ENCODE measurements at places on chromosomes 4 and X.

DNA sequence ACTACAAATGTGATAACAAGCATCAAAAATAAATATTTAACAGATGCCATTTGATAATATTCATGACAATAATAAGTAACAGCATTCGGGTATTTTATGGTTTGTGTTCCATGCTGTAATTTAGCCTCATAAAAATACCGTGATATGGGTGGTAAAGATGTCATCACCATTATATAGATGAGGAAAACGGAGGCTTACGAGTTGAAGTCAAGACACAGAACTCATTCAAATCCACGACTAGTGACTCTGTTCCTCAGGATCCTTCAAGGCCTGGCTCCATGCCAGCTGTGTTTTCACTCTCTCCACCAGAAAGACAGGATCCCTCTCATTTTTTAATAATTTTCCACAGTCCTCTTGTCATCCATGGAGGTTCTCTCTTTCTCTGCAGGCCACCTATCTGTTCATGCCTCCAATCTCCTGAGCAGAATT is 94.5 kb downstream of the APBB2 start:
- no peak for DNase-seq

DNA sequence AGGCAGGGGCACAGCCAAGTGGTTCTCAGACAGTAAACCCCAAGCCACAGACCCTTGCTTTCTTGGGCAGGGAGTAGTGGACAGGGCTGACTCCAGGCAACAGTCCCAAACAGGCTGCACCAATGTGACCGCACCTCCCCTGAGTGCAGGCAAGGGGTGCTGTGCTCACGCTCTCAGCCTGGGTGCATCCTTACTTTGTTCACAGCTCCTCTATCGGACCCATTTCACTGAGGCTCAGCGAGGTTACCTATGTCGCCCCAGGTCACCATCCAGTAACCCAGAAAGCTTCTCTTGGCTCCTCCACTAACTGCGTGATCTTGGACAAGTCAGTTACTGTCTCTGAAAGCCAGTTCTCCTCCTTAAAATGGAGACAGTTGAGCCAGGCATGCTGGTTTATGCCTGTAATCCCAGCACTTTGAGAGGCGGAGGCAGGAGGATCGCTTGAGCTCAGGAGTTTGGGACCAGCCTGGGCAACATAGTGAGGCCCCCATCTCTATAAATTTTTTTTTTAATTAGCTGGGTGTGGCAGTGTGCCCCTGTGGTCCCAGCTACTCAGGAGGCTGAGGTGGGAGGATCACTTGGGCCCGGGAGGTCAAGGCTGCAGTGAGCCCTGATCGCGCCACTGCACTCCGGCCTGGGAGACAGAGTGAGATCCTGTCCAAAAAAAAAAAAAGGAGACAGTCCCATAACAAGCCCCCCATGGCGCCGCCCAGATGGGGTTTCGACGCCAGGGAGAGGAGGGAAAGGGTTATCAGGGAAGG is 823 bp upstream of the MAN2B2 start:
- DNase-seq, result no peak

DNA sequence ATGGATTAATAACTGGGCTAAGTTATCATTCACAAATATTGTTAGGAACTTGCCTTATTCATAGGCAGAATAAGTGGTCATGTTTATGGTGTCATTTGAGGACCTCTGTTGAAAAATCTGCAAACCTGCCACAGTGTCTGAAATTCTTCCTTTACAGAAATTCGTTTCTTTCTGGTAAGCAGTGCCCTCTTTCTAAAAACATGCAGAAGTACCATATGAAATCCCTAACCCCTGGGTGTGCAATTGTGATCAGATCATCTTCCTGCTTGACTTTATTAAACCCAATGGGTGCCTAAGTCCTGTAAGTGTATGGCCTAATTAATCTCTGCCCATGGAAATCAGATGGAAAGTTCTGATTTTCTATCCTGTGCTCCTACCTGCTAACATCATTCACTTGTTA is 4.4 kb upstream of the HTATSF1 start:
- no peak for DNase-seq

DNA sequence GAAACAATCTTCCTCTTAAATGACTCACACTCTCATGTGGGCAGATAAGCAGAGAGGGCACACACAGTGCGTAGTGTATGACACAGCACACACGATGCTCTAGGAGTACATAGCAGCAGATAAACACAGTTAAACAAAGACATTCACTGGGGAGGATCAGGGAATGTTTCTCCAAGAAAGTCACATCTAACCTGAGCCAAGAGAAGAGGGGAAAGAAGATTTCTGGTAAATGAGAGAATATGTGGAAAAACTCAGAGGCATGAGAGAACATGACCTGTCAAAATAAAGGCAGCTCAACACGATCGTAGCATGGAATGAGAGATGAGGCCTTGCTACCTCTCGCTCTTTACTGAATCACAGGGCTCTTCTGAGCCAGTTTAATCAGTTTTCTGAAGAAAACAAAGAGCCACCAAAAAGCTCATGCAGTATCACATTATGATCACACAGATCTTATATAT is 251.0 kb downstream of the ANK2 start:
- no peak for DNase-seq

GRCh38 chr4:184851200-184851541 is 25.4 kb upstream of the ACSL1 start:
- no peak for DNase-seq

DNA sequence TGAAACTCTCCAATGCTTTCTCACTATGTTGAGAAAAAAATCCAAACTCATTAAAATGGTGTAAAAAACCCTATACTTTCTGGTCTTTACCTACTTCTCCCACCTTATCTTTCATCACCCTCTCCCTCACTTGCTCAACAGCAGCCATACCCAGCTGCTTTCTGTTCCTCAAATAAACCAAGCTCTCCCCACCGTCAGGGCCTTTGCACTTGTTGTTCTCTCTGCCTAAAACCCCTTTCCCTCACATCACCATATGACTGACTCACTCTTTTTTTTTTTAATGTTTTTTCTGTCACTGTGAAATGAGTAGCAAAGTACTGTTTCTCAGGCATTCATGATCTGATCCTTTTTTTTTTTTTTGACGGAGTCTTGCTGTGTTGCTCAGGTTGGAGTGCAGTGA is 122.3 kb upstream of the TMEM164 start:
- no peak for DNase-seq

GRCh38 chrX:40445691-40446090 is 135.1 kb upstream of the ATP6AP2 start:
- DNase-seq, result no peak

DNA sequence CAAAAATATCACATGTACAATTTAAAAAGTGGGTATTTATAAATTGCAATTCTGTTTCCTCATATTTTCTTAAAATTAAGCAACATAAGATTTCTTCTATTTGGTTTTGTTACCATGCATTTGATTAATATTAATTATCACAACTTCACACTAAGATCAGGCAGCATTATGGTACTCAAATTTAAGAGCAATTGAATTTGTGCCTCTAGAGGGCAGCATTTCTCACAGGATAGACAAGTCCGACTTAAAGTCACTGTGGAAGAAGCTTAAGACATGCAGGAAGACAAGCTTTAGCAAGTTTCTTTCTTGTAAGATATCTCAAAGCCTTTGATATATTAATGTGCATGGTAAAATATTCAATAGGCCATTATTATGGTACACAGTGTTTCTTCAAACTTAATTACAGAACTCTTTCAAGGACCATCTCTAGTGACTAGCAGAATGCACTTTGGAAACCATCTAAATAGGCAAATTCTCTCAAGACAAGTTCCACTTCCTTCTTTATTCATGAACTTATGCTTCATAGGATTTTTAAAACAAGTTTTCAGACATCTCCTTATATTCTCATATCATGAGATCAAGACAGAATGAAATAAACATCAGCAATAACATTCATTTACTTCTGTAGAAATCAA is 35.0 kb downstream of the FBXW7 start:
- DNase-seq, result no peak

DNA sequence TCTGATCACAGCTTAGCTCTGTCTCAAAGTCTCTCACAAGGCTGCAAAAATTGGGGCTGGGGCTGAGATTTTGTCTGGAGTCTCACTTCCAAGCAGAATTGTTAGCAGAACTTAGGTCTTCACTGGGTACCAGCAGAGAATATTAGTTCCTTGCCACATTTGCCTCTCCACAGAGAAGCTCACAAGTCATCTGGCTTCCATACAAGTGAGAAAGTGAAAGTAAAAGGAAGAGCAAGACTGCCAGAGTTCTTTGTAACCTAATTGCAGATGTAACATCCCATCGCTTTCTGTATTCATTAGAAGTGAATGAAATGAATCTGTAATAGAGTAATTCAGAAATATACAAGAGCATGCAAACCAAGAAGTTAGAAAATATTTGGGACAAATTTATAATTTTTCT is 624.1 kb upstream of the GNPDA2 start:
- DNase-seq, result no peak

- no peak for DNase-seq
These were observed 1.5 kb downstream of the MAN2B2 start for GRCh38 chr4:6576512-6576911.

All from stimulated activated CD4-positive, alpha-beta T cell treated with anti-CD3 and anti-CD28 coated beads, Interleukin-4, amount 100 ng/mL, for 4 hours (primary cell).